CD4-positive, alpha-beta T cell treated with Interleukin-6 at 100 ng/mL for 8 hours (primary cell): ENCODE measurements at places on chromosomes 11 and 22.
A peak's percentile ranks its signal among the peaks of the same experiment; 100 is the strongest.

- no peak for DNase-seq
Observed at GRCh38 chr11:41935241-41935640, 475.8 kb upstream of the LRRC4C start.

DNA sequence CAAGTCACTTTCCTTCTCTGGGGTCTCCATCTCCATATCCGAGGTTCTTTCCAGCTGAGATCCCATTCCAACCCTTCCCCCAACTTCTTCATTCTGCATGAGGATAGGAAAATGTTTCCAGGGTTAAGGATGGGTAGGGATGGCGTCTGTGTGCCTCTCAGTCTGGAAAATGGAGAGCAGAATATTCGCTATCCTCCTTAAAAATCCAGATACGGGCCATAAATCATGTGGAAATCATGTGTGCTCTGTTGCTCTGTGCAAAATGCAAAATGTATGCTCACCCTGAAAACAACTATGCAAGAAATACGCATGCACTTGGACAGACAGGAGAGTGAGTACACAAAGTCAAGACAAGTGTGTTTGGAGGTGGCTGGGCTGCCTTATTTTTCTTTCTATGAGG lies 3.2 kb downstream of the CREB3L1 start:
- DNase-seq, result no peak

GRCh38 chr22:32714458-32715430 lies 86.8 kb upstream of the TIMP3 start:
- no peak for DNase-seq

DNA sequence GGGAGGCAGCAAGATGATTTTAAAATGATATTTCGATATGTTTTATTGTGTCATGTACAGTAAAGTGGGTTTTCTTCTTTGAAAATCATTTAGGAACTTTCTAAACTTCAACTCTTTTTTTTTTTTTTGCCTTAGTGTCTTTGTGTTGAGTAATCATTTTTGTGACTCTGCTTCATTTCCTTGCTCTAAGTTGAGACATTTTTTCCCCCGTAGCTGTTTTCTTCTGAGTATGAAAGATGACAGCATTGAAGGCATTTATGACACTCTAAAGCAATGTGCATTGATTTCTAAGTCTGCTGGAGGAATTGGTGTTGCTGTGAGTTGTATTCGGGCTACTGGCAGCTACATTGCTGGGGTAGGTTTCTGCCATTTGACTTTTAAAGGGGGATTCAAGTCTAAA lies 23.5 kb downstream of the RRM1 start:
- no peak for DNase-seq

- no peak for DNase-seq
Observed at GRCh38 chr11:113160808-113161124, 153.6 kb upstream of the TTC12 start.

DNA sequence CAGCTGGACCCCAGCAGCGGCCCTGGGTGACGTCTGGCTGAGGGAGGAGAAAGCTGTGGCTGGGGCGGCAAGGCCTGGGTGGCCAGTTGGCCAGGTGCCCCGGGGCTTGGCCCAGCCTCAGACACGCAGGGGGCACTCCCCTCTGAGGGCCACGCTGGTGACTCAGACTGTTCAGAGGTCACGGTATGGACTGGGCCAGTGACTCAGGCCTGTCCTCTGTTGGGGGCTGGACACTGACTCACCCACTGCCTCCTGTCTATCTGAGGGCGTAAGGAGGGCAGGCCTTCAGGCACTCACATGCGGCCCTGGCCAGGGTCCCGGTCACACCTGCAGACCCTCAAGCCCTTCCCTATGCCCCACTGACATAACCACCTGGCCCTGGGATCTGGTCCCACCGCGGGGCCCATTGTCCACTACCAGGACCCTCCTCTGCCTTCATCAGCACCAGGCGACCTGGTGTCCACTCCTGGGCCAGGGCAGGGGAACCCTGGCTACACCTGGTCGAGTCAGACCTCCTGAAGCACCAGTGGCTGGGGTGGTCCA lies 3.7 kb upstream of the MUC5AC start:
- no peak for DNase-seq

- peak; percentile 4 for DNase-seq
Observed at GRCh38 chr11:108199446-108200321, 22.8 kb downstream of the NPAT start.

- DNase-seq, result no peak
Observed at GRCh38 chr22:23754980-23755636, 883 bp upstream of the VPREB3 start.

DNA sequence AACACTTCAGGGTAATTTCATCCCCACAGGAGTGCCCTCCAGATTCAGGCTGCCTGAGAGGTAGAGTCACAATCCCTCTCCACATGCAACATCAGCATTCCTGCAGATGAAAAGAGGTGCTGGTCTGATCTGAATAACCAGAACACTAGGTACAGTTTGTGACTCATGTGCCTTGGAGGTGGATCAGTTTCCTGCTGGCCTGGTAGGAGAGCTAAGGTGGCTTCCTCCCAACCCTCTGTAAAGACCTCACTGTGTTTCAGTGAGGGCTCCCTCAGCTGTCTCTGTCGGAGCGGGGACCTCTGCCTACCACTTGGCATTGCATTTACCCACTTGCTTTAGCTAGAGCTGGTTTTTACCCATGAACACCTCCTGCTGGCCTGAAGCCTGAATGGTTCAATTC lies 7.6 kb downstream of the OR9G1 start:
- no peak for DNase-seq

DNA sequence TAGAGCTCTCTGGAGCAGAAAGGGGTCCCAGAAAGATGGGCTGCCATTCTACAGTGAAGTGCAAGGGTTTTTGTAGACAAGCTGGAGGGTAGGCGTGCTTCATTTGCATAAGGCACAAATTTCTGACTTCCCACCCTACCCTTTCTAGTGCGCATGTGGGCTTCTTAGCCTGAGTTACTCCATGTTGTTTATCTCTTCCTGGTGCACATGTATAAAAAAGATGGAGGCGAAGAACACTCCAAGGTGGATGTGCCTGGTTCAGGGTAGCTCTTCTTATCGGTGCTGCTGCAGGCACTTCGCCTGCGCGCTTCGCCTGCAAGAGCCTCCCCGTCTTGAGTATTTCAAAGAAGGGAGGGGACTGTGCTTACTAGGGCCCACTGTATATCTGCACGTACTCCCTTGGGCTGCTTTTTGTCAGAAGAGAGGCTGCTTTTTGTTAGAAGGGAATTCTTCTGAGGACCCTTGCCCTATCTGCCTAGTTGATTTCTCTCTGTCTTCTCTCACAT lies 1047.3 kb upstream of the CNTN5 start:
- no peak for DNase-seq

DNA sequence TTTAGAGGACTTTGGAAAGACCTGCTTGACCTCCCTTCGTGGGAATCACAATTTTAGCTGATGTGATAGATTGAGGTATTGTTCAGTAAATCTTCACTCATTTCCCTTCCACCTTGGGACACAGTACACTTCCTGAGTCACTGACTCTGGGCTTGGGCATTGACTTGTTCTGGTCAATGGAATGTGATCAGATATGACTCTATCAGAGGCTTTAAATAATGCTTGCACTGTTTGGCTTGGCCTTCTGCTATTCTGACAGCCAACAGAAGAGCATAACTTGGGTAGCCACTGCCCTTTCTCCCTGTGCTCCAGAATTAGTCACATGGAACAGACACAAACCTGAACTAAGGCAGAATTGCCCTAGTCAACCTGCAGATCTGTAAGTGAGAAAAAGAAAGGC lies 12.5 kb downstream of the PRR5L start:
- no peak for DNase-seq

DNA sequence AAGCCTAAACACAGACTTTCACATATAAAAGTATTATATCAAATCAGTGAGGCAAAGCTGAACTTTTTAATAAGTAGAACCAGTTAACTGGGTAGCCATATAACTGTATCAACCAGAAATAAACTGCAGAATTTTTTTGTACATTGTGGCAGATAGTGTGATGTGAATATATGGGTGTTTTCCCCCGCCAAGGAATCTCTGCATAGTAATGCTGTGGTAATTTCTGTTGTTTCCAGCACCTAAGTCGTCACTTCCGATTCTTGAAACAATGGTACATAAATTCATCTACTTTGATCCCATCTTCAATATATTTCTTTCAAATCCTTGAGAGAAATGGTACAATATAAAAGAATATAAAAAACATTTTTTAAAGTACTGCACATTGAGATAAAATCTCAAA lies 39.6 kb downstream of the NARS2 start:
- DNase-seq, result no peak

DNA sequence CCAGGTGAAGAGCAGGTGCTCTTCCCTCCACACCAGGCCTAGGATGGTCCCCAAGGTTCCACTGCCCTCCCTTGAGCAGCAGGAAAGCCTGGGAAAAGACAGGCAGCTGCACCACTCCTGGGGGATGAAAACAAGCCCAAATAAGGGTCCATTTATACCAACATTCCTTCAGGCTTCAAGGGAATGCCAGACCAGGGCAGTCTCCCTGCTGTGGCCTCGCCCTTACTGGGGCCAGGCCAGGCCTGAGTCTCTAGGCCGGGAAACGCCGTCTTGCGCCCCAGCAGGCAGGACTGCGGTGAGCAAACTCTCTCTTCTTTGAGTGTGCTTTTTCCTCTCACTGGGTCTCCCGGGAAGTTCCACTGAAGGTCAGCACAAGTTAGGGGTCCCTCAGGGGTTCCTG lies 443.5 kb downstream of the SOX6 start:
- no peak for DNase-seq

GRCh38 chr11:10730151-10730550 lies 20.9 kb upstream of the CTR9 start:
- no peak for DNase-seq

DNA sequence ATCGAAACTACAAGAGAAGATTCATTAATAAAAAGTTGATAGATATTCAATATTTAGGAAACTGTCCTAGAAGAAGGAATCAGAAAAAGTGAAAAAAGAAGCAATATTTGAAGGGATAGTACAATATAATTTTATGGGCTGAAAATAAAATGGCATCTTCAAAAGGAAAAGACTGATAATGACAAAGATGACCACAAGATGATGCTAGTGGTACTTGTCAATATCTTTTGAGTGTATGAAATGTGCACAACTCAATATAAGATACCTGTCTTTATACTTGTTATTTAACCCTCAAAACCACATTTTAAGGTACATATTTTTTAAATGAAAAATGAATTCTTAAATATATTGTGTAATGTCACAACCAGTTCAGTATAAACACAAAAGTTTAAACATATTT lies 1059.6 kb upstream of the RAG2 start:
- no peak for DNase-seq
